ENCODE measurements at places on chromosomes 5 and 9.

- no peak for DNase-seq
These were observed 9.5 kb upstream of the C9 start for GRCh38 chr5:39373791-39374190.

- no peak for DNase-seq
These were observed 455.3 kb upstream of the TUSC1 start for GRCh38 chr9:26133537-26133936.

GRCh38 chr5:108206707-108207106 is 175.2 kb downstream of the FBXL17 start:
- DNase-seq, result no peak

DNA sequence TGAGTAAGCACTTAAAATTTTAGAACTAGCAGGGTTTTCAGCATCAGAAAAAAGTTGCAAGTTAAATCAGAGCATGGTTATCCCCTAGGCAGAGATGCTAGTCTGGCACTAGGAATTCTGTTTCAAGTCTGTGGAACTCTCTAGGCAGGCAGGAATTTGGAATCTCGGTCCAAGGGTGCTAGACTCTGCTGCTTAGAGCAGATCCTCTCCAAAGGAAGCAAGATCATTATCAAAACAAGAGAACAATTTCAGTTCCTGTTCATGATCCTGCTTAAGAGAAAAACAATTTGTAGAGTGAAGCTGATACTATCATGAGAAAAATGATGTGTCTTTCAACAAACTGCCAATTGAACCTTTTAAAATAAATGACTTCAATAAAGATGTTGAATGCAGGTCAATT is 420.7 kb downstream of the KIF4B start:
- DNase-seq, result no peak

- DNase-seq, result no peak
These were observed 5.1 kb downstream of the CNOT8 start for GRCh38 chr5:154863291-154864080.

DNA sequence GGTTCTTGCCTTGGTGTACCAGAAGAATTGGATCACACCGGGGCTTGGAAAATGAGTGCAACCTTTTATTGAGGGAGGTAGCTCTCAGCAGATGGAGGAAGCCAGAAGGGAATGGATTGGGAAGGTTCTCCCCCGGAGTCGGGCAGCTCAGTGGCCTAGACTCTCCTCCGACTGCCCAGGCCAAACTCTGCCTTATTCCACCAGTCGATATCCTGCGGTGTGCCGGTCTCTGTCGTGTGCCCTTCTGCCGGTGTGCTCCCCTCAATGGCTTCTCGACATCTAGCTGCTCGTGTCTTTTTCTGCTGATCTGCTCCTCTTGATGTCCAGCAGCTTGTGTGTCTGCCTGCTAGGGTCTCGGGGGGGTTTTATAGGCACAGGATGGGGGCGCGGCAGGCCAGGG is 87.4 kb upstream of the CCL21 start:
- no peak for DNase-seq

GRCh38 chr5:98365126-98365525 is 408.3 kb upstream of the RGMB start:
- no peak for DNase-seq

- DNase-seq, result no peak
These were observed 78.9 kb downstream of the SEMA4D start for GRCh38 chr9:89418882-89419640.

DNA sequence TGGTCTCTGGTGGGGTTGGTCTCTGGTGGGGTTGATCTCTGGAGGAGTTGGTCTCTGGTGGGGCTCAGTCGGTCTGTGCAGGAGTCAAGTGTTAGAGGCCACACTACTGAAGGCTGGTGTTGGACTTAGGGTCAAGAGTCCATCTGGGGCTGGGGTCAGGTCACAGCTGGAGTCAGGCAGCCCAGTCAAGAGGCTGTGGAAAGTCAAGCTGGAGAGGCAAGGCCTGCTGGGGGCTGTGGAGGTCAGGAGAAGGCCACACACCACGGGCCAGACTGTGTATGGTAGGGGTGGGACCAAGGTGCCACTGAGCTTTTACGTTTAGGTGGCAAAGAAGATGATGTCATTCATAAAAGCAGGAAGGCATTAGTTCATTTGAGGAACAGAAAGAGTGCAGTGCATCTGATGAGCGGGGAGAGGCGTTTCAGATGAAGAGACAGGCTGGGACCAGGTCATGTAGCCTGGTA is 16.7 kb upstream of the CD74 start:
- DNase-seq, result no peak

DNA sequence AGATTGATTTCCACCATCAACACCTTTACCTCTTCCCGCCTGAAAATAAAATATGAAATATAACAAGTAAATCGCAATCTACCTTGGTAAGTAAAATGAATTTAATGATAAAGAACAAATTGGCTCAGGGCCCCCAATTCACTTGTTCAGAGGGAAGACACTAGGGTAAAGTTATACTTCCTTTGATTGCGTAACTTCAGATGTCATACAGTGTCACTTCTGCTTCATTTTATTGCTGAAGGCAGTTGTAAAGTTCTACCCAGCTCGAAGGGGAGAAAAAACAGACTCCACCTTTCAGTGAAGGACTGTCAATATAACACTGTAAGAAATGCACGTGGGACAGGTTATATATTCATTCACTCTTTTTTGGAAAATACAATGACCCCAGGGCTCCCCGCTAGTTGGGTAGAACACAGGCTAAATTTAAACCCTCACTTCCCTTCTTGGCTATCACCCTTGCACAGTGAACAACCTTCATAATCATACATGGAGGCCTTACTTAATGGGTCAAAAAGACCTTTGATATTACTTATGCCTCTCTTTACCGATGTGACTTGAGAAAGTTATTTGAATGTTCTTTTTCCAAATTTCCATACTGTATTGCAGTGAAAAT is 848.8 kb downstream of the MAT2B start:
- DNase-seq, result no peak

- DNase-seq, result peak; percentile 22
These were observed 7.2 kb upstream of the TARS1 start for GRCh38 chr5:33433303-33434240.

- no peak for DNase-seq
These were observed 4.9 kb downstream of the TRIM7 start for GRCh38 chr5:181199881-181200638.

DNA sequence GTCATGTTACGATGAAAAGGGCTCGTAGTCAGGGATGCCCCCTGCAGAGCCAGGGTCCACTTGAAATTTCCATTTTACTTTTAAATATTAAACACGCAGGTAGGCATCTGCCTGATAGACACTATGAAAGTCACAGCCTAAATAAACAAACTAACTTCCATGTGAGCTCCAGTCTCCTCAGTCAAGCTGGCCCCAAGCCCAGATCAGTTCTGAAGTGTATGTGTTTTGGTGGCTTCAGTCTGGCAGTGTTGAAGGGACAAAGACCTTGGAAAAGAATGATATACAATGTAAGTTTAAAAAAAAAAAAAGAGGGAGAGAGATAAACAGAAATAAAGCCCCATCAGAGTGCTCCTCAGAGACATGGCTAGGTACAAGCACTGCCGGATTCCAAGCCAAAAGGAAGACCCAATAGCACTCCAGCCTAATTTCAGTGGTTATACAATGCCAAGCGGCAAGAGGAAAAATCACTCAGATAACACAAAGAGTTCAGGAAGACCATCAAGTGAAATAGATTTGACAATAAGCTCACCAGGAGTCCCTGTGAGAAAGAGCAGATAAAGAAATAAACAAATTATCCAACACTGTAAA is 181.0 kb downstream of the BNC2 start:
- no peak for DNase-seq

DNA sequence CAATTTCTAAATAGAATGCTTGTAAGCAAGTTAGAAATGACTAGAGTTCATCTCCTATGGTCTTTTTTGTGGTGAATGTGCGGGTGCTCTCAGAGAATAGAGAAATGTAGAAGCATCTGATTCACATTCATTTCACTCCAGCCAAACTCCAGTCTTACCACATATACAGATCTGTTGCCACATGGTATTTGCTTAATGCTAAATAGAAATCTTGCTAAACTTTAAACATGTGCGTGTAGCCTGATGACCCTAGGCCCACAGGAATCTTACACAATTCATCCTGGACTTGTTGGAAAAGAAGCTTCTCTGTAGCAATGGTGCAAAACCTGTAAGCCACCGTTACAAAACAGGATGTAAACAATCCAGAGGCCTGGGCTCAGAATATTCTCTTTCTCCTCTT is 135.2 kb downstream of the PCSK1 start:
- peak; percentile 91 for DNase-seq

DNA sequence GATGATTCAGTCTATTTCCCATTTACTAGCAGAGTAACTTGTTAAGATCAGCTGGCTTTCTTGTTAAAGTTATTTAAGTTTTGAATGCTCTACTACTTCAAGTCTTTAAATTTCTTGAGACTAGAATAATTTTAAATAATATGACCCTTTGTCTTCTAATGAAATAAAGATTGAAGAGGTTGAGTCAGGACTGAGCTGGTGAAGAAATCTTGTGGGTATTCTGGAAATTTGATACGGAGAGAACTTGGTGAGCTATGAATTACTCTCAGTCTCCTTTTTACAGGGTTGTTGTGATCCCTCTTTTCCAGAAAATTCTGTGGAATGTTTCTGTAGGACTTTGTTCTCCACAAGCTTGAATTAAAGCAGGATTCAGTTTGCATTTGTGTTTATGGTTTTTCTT is 29.3 kb downstream of the RNF20 start:
- DNase-seq, result no peak

- DNase-seq, result no peak
These were observed 2.9 kb upstream of the MAML1 start for GRCh38 chr5:179729727-179730126.

DNA sequence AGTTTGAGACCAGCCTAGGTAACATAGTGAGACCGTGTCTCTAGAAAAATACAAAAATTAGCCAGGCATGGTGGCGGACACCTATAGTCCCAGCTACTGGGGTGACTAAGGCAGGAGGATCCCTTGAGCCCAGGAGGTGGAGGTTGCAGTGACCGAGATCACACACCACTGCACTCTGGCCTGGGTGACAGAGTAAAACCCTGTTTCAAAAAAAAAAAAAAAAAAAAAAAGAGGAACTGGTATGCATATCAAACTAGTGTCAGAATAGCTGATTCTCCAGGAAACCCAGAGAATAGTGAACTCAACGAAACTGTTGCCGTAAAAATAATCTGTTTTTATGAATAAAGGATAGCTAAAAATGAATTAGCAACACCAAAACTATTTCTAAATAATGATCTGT is 126.6 kb upstream of the BASP1 start:
- DNase-seq, result no peak

GRCh38 chr9:134634176-134634575 is 7.4 kb upstream of the COL5A1 start:
- DNase-seq, result no peak

GRCh38 chr9:6384732-6385131 is 28.3 kb upstream of the UHRF2 start:
- no peak for DNase-seq

DNA sequence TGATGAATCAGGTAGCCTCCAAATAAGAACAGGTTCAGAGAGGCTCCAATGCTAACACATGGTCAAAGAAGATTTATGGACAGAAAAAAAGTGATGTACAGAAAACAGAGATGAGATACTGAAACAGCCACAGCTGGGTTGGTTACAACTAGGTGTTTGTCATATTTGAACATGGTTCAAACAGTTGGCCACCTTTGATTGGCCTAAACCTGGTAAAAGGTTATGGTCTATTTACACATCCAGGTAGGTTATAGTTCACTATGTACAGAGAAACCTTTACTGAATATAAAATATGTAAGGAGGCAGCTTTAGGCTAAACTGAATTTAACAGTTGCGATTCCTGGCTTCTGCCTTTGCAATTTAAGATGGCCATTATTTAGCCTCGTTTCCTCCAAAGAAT is 134.0 kb upstream of the ZNF366 start:
- no peak for DNase-seq

DNA sequence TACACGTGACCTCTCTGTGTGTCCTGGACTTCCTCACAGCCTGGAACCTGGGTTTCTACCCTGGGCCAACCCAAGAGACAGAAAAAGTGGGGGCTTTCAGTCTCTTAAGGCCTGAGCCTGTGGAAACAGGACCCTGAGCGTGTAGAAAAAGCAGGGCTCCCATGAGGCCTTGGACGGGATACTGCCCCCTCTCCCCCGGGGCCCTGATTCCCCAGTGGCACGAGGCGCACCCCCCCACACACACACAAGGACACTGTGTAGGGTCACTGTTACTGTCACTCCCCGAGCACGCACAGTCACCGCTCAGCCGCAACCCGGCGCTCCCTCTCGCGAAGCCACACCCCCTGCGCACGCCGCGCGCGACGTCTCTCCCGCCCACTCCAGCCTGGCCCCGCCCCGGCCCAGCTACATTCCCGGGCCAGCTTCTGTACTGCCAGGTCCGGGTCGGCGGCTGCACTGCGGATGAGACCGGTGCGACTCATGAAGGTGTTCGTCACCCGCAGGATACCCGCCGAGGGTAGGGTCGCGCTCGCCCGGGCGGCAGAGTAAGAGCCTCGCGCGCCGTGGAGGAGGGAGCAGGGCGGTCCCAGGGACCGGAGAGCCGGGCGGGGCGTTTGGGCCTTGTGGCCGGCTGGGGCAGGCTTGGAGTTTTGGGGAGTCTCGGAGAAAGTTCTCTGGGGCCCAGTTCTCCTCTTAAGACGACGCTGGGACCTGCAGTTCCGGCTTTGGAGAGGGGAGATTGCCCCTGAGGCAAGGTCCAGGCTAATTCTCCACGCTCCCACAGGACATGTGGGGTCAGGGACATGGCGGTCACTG is at the start of gene GRHPR:
GRHPR (plus strand) TSS at position 408 of the 816 bp plus-strand sequence; CDS start at position 463, 55 bp downstream.
- peak; percentile 78 for DNase-seq

- DNase-seq, result no peak
These were observed 18.7 kb upstream of the GRPEL2 start for GRCh38 chr5:149326611-149327010.

DNA sequence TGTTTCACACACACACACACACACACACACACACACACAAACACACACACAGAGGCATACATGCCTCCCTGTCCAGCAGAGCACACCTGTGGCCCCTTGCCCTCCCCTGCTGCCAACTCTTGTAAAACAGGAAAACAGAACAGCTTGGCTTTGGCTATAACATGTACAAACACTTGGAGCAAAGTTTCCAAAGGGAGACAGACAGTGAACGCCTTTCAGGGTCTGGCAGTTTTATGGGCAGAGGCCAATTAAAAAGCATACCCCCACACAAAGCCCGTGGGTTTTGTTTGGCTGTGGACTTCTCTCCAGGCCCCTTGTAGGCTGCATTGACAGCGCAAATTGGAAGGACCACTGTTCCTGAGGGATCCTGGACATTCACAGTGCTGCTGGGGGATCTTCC is 265.6 kb downstream of the PAPPA start:
- no peak for DNase-seq

Measured in fibroblast of skin of right biceps (primary cell).